Trophoblast cell (in vitro differentiated cells and primary cell): ENCODE measurements at places on chromosomes 4 and X.

GRCh38 chr4:39312816-39313215 lies 53.3 kb downstream of the RFC1 start:
- no peak for DNase-seq

- no peak for DNase-seq
These were observed 16.0 kb upstream of the TLR8 start for GRCh38 chrX:12890467-12890866.

DNA sequence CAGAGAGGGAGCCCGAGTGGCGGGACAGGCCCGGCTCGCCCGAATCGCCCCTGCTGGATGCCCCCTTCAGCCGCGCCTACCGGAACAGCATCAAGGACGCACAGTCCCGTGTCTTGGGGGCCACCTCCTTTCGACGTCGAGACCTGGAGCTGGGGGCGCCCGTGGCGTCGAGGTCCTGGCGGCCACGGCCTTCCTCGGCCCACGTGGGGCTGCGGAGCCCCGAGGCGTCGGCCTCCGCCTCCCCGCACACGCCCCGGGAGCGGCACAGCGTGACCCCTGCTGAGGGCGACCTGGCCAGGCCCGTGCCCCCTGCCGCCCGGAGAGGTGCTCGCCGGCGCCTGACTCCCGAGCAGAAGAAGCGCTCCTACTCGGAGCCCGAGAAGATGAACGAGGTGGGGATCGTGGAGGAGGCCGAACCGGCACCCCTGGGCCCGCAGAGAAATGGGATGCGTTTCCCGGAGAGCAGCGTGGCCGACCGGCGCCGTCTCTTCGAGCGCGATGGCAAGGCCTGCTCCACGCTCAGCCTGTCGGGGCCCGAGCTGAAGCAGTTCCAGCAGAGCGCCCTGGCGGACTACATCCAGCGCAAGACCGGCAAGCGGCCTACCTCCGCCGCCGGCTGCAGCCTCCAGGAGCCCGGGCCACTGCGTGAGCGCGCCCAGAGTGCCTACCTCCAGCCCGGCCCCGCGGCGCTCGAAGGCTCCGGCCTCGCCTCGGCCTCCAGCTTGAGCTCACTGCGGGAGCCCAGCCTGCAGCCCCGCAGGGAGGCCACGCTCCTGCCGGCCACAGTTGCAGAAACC lies 156.9 kb downstream of the SOWAHB start:
- DNase-seq: no peak

DNA sequence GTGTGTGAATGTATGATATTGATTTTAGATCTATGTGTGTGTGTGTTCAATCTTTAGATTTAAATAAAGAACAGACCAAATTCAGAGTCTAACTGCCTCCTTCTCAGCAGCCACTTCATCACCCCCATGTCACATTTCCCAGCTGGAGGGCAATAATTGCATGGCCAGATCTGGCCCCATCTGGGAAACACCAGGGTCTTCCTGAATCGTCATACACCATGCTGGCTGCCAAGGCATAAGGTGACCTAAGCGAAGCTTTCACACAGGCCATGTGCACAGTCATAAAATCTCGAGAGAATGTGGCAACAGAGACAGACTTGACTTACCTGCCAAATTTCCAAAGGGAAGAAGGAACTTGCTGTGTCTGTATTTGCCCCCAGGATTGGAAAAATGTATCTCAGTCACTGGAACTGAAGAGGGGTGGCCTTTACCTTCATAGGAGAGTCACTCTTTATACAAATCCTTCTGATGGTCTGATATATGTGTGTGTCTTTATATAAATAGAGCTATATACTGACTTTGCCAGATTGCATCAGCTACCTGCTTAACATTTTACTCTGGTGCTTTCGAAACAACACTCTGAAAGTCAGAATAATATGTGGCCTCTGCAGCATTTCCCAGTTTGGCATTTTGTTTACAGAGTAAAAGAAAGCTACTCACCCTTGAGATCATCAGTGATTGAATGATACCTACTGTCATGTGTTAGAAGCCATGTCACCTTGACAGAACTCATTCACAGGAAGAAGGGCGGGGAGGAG lies at the start of gene PLAC1:
TSS of gene PLAC1 (minus strand) at position 470 of the 758 bp plus-strand sequence. CDS start 91,789 bp downstream, outside the sequence.
- peak; percentile 75 for DNase-seq

- DNase-seq: peak; percentile 42
These were observed 16.6 kb downstream of the MAGEA9B start for GRCh38 chrX:149570668-149571067.

GRCh38 chrX:71515038-71515396 lies 17.9 kb upstream of the OGT start:
- DNase-seq: no peak

DNA sequence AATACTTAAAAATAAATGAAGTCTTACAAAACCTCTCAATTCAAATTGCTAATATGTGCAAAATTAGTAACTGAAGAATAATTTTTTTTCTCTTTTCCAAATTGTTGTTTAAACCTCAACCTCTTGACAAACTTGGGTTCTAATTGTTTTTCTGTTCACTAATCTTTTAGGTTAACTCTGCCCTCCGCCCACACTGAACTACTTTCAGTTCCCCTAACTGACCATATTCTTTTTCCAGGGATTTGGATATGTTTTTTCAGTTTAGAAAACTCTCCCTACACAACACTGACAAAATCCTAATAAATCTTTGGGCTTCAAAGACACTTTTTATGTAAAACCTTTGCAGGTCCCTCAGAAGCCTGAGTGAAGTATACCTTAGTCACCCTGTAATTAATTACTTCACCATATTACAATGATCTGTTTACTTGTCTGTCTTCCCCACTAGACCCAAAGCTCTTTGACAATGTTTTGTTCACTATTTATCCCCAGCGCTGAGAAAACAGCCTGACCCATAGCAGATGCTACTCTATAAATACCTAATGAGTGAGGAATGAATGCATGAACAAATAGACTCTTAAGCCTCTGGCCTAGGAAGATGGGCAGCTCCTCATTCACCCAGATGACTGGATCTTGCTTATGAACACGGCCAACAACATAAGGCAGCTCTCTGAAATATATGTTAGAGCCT lies 134.9 kb downstream of the MAML3 start:
- DNase-seq: no peak

DNA sequence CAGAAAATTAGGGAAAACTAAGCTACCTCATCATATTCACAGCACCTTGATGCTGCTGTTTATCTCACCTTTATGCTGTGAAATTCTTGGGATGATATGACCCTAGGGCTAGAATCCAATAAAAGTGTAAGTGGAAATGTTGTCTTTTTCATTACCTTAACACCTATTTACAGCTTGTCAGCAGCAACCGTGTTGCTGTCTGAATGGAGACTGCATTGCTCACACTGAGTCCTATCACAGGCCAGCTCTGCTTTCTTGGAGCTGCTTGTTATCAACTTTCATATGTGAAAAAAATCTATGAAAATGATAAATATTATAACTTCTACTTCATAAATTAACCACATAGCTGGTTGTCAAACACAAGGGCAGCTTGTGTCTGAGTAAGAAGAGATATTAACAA lies 789.5 kb downstream of the TECRL start:
- DNase-seq: no peak

DNA sequence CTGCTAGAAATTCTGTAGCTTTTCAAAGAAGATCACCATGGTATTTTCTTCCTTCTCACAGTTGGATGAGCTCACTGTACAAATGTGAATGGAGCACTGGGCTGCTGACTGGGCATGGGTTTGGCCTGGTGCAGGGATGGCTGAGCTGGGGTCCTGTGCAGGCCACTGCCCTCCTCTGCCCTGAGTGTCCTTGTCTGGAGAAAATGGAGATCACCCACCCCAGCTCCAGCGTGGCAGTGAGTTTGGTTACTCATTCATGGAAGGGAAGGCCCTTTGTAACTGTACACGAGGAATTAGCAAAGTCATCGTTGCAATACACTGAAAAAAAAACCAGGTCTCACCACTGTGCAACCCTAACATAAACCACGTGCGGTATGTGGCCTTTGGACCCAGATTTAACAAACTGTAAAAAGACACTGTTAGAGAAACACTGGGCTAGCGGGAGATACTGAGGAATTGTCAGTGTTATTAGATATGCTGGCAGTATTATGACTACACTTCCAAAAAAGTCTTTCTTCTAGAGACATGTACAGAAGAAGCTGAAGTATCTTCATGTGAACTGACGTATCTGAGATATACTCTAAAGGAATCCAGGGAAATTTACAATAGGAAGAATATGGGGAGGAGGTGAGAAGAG lies 16.1 kb upstream of the TBC1D14 start:
- DNase-seq: no peak

DNA sequence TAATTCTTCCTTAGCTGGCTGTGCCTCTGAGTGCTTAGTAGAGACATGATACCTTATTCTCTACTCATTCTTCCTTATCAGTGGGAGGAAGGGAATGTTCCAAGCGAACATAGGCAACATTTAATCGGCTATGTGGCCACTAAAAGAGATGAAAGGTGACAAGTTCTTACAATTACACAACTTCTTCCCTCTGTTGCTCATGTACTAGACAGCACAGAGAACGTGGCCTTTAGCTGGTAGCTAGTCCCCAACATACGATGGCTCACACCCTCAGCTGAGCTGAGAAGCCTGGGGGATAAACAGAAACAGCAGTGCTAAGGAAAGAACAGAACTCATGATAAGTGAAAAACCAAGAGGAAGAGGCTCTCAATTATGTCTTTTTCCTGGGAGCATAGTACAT lies 52.2 kb downstream of the APOO start:
- peak; percentile 69 for DNase-seq

- peak; percentile 45 for DNase-seq
These were observed 121.5 kb downstream of the PPEF1 start for GRCh38 chrX:18828832-18829404.

- no peak for DNase-seq
These were observed 58.5 kb upstream of the ANKRD17 start for GRCh38 chr4:73317092-73317491.

DNA sequence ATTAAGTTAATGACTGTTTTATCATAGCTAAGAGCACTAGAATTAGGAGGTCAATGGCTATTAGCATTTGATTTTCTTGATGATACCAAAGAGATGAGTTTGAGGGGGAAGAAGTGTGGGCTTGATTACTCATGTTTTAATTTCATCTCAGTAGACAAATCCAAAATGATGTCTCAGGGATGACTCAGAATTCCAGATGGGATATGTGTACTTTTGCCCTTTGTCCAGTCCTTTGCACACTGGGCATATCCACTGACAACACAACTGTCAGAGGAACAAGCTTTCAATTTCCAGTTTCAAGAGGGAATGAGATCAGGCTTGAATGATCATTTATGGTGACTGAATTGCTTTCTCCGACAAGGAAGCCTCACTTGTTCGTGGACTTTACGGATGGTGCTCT lies 325.3 kb upstream of the FTHL17 start:
- DNase-seq: no peak

DNA sequence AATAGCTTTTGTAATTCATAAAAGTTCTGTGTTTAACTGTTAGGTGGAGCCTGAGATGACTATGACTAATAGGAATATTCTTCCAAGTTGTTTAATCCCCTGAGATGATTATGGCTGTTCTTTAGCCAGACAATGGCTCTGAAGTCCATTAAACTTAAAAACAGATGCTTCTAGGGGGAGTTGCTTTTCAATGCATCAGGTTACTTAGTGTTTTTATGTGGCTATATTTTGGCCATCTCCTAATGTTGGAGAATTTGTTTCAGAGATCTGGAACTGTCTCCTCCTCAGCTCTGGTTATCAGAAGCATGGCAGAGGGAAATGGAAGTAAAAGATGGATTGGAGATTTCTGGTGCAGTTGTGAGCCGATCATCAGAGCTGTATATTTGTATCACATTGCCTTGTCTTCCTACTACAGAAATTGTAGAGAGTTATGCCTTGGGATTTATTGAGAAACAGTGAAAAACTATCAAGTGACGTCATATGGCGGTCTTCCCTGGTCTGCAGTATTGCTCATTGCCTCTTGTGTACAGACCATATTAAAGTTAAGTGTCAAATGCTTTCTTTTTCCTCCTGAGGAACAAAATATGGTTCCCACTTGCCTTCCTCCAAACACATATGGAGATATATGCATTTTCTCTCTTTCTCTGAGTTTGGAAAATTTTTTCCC lies 29.8 kb downstream of the SGMS2 start:
- DNase-seq: peak; percentile 65
